T-helper 2 cell (primary cell): ENCODE measurements at places on chromosomes 13 and 19.
A peak's percentile ranks its signal among the peaks of the same experiment; 100 is the strongest.

GRCh38 chr19:33811736-33812387, 15.2 kb downstream of the KCTD15 start:
- no peak for DNase-seq

DNA sequence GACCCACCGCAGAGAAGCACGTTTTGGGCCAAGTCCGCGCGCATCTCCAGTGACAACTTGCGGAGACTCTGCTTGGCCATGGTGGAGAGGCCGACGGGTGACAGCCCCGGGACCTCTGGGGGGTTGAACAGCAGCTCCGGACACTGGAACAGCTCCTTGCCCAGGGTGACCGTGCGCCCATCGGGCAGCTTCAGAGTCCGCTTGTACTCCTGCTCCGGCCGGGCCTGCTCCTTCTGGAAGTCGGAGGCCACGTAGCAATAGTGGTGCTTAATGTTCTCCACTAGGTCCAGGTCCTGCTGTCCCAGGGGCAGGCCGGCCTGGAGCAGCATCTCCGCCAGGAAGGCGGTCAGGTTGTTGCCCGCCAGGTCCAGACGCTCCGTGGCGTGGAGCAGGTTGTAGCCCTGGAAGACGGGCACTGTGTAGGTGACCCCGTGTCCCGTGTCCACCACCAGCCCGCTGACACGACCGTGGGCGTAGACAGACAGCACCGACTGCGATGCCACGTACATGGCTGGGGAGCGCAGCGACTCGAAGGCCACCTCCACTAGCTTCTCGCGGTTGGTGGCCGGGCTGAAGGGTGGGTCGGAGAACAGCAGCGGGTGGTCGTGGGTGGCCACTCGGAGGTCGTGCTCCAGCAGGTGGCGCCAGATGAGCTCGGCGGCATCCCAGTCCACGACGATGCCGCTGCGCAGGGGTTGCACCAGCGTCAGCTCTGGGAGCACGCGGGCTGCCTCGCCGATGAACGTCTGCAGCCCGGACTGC, 743 bp downstream of the ACTL9 start:
- no peak for DNase-seq

GRCh38 chr19:18208098-18208951, 4.5 kb upstream of the RAB3A start:
- DNase-seq, result peak; percentile 39

GRCh38 chr19:8196271-8196927, 12.8 kb upstream of the CERS4 start:
- DNase-seq, result no peak

DNA sequence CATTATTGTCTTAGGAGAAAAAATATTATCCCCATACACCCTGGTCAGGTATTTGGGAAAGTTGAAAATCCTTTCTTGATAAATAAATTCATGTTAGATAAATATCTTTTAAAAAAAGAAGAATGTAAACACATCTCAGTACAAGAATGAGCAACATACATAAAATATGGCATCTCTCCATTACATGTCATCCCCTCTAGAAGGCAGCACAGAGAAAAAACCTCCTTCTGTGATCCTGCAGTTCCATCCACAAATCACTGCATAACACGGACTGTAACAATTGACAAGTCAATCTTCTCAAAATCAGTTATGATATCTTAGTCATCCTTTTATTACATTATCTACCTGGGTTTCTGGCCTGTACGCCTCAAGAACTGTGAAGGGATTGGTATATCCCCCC, 683.9 kb upstream of the KLHL1 start:
- no peak for DNase-seq

GRCh38 chr19:52734331-52734892, 432 bp downstream of the ZNF611 start:
- DNase-seq, result no peak

- no peak for DNase-seq
These were observed 3.1 kb upstream of the TYROBP start for GRCh38 chr19:35911173-35911572.

DNA sequence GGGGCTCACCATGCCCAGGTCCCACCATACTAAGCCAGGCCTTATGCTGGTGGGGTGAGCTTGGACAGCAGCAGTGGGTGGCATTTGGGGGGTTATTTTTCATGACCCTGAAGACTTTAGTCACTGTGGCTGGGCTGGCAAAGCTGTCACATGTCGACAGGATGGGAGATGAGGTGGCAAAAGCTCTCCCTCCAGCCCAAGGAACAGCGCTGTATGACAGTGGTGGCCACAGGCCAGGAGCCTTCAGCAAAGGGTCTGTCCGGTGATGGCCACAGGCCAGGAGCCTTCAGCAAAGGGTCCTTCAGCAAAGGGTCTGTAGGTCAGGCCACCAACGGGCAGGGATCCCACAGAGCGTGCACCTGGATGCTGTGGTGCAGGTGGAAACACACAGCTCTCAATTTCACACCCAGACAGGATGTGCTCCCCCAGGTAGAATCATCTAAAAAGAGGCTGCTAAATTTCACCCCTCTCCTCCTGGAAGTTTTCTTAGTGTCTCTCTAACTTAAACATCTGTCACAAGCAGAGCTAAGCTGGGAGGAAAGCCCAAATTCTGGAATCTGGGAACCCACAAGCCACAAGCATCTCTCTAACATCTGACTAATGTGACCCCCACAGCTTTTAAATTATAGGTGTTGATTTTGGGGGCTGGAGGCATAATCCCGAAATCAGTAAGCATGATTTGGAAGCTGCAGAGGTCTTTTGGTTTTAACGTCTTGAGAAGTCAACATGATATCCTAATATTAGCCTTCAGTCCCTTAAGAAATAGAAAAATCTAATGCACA, 23.0 kb downstream of the COL4A1 start:
- DNase-seq, result no peak

- DNase-seq, result no peak
These were observed 349 bp downstream of the ZNF98 start for GRCh38 chr19:22421797-22422196.

GRCh38 chr13:35961002-35961401, 170.2 kb downstream of the DCLK1 start:
- DNase-seq, result no peak

DNA sequence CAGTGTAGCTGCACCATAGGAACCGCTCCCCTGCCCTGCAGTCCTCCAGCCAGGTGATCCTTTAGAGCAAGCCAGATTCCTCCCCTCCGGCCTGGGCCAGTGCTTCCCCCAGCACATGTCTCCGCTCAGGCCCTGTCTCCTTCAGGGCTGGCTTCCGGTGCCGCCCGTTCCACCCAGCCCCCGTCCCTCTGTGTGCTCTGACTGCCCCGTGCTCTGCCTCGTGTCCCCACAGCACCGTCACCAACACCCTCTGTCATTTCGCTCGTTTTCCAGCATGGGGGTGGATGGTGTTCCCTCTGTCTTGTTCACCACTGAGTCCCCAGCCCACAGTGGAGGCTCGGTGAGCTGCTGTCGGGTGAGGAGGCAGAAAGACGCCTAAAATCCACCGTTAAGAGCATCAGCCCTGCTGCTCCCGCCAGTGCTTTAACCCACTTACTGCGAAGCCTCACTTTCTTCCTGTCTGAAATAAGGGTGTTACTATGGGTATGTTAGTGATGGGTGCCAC, 54.5 kb downstream of the TSSK6 start:
- peak; percentile 70 for DNase-seq

GRCh38 chr13:26247011-26247410, 6.9 kb upstream of the CDK8 start:
- no peak for DNase-seq

DNA sequence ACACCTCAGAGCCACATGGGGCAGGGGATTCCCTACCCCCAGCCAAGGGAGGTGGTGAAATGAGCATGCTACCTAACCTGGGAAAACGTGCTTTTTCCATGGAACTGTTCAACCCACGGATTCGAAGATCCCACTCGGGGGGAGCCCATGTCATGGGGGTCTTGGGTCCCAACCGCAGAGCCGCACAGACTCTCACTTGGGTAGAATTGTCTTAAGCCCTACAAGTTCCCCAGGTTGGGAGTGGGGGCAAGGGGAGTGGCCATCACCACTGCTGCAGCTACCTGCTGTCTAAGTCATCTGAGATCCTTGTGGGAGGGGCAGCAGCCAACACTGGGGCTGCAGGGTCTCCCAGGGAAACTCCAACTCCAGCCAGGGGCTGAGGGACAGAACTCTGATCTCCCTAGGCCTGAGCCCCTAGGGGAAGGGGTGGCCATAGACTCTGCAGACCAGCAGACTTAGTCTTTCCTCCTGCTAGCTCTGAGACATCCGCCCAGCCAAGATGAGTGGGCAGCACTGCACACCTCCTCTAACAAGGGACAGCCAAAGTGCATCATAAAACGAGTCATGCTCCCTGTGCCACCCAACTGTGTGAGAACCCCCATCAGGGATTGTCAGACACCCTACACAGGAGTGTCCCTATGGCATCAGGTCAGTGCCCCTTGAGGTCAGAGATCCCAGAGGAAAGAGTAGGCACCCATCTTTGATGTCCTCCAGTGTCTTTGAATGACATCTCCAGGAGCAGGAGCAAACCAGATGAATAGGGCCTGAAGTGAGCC, 610.4 kb upstream of the SLITRK6 start:
- DNase-seq, result no peak

DNA sequence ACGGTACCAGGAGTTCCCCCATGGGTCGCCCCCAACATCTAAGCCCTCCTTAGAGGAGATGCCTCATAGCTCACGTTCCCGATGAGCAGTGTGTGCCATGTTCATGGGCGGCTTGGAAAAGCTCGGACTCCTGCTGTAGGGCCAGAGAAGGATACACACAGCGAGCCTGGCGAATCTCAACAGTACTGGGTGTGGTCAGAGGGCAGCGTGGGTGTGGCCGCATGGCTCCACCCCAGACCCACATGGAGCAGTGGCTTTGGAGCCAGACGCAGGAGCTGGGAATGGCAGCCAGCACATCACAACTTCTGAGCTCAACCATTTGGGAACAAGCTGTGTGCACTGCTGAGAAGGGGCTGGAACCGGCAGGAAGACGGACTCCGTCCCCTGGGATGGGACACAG, 15.6 kb downstream of the CAPS start:
- DNase-seq, result no peak

DNA sequence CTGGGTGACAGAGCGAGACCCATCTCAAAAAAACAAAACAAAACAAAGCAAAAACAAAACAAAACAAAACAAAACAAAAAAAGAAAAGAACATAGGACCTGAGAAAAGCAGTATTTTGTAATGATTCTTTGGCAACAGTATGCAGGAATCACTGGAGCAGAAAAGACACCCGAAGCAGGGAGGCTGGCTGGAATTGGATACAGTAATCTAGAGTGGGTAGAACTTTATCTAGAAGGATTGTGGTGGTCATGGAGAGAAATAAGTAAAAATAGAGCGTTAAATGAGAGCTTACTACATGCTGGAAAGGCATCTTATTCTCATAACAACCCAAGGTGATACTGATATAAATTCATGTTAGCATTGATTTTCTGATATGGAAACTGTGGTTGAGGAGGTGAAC, 51.2 kb downstream of the KLF5 start:
- DNase-seq, result no peak

- DNase-seq, result no peak
These were observed 393.7 kb downstream of the FOXO1 start for GRCh38 chr13:40272776-40273139.

GRCh38 chr13:49711218-49711863, 20.1 kb upstream of the EBPL start:
- DNase-seq, result no peak

DNA sequence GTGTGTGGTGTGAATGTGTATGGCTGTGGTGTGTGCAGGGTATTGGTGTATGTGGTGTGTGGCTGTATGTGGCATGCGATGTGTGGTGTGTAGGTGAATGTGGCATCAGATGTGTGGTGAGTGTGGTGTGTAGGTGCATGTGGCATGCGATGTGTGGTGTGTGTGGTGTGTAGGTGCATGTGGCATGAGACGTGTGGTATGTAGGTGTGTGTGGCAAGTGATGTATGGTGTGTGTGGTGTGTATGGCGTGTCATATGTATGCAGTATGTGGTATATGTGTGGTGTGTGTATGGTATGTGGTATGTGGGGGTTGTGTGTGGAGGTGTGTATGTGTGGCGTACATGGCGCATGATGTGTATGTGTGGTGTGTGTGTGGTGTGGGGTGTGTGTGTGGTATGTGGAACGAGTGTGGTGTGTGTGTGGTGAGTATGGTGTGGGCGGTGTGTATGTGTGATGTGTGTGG, 63.4 kb downstream of the PEPD start:
- peak; percentile 5 for DNase-seq

DNA sequence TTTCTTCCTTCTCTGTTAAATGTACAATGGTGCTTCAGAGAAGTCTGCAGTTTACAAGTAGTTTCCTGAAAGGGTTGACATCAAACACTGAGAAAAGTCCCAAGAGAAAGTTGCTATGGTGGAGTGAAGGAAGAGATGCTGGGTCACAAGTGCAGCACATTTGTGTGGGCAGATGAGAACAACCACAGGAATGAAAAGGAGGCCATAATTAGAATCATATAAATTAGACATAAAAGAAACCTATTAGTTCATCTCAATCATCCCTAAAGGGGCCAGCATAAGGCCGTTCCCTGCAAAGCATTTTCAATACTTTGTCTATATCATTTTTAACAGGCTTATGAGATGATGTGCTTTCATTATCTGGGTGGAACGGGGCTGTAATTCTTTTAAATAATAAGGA, 359.2 kb downstream of the IRS2 start:
- no peak for DNase-seq

DNA sequence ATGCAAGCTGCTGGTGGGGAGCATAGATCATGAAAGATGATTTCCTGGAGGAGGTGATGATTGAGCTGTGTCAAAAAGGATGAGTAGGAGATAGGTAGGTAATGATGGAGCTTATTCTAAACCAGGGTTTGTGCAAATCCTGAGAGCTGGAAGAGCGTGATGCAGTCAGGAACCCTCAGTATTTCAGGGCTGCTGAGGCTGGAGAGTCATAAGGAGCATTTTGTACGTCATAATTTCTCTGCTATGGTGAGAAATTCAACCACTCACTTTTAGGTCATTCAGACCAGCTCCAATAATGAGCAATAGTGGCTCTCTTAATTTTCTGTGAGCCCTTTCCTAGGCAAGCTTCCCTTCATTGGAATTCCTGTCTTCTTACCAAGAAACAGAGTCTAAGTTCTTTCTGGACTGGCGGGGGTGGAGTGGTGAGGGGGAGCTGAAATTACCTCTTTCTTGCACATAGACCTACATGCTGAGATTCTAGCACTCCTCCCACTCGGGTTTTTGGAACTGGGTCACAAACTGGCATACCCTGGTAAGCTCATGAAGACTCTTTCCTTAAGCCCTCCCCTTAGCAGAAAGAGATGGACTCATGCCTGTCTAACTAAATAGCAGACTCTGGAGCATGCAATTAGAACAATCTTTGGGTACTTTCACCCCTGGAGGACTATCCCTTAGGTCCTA, 62.2 kb upstream of the MYCBP2 start:
- DNase-seq, result no peak

DNA sequence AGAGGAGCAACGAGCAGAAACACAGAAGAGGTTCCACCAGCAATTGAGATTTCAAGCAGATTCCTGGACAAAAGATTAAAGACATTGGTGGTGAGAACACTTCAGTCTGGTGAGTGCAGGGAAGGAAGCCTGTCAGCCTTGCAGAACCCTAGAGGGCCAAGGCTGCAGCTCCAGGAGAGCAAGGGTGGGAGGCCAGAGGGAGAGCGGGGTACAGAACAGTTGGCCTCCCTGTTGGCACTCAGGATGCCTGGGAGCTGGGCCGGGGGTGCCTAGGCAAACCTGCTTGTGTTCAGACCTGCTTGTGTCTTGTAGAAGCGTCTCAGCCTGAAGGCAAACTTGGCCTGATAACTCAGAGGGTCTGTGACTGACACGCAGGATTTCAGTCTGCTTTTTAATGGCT, 5.1 kb upstream of the LIN7B start:
- DNase-seq, result no peak

- DNase-seq, result no peak
These were observed 53.6 kb downstream of the ZAR1L start for GRCh38 chr13:32261567-32261966.

- DNase-seq, result no peak
These were observed 330.2 kb downstream of the TEX29 start for GRCh38 chr13:111650626-111651025.
